Activated CD8-positive, alpha-beta memory T cell treated with anti-CD3 and anti-CD28 coated beads for 1 hour (primary cell): ENCODE measurements at places on chromosomes 3 and 15.

- DNase-seq = no peak
These were observed 245.4 kb downstream of the ULK4 start for GRCh38 chr3:41716471-41716870.

- no peak for DNase-seq
These were observed 19.0 kb downstream of the MESD start for GRCh38 chr15:80970658-80971057.

- no peak for DNase-seq
These were observed 95.9 kb upstream of the PRR20G start for GRCh38 chr3:127383656-127384179.

GRCh38 chr3:130707902-130708601 lies 38.6 kb downstream of the PIK3R4 start:
- no peak for DNase-seq

GRCh38 chr15:71291723-71292122 lies 176.5 kb downstream of the THSD4 start:
- no peak for DNase-seq

- DNase-seq = no peak
These were observed 175.3 kb upstream of the MITF start for GRCh38 chr3:69563981-69564380.

DNA sequence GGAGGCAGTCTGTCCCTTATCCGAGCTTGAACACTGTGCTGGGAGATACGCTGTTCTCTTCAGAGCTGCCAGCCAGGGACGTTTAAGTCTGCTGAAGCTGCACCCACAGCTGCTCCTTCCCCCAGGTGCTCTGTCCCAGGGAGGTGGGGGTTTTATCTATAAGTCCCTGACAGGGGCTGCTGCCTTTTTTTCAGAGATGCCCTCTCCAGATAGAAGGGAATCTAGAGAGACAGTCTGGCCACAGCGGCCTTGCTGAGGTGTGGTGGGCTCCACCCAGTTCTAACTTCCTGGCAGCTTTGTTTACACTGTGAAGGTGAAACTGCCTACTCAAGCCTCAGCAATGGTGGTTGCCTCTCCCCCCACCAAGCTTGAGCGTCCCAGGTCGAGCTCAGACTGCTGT lies 319.9 kb upstream of the GRM7 start:
- DNase-seq = no peak

DNA sequence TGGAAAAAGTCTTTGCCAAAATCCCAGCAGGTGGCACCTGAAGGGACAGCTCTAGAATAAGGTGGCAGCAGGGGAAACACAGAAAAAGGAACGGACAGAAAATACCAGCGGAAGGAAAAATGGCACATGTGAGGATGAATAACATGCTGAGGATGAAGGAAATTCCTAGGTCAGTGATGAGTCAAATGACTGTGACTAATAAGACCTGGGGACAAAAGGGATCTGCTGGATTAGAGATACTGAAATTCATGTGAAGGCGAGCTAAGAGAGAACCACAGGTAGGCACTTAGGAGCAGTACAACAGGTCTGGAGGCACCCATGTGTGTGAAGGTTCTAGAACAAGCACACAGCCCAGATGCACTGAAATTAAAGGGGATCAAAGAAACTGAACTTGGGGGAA lies 482.5 kb downstream of the FOXP1 start:
- DNase-seq = no peak

- no peak for DNase-seq
These were observed 5.3 kb upstream of the ANKDD1A start for GRCh38 chr15:64906402-64906801.

GRCh38 chr15:61880084-61880483 lies 180.2 kb downstream of the VPS13C start:
- no peak for DNase-seq

GRCh38 chr3:42662037-42662812 lies 8.7 kb downstream of the ZBTB47 start:
- DNase-seq = no peak

GRCh38 chr3:178518660-178519396 lies 17.4 kb upstream of the KCNMB2 start:
- DNase-seq = no peak

GRCh38 chr3:189966843-189967242 lies 153.9 kb downstream of the P3H2 start:
- DNase-seq = no peak

DNA sequence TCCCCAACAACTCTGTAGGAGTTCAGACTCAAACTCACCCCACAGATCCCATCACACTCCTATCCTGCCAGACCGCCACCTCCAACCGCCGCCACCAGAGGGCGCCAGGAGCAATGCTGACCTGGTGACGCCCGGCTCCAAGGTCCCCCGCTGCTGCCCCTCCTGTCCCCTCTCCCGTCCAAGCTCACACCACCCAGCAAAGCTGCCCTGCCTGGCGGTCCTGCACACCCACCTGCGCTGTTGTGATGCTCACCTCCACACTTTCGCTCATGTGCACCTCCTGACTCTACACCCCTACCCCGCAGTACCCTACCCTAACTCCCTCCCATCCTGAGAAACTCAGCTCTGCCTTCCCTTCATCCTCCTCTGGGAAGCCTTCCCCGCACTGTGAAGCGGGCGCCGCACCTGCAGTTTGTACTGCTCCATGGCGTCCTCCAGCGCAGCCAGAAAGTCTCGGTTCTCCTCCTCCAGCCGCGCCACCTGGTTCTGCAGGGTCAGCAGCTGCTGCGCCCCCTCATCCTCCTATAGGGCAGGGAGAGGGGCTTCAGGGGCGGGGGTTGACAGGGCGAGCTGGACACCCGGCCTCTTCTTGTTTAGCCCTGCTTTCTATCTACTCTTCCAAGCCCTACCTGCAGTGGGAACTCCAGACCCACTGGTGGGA lies 7.9 kb downstream of the KIF7 start:
- peak; percentile 42 for DNase-seq

- DNase-seq = no peak
These were observed 4.1 kb upstream of the TGM5 start for GRCh38 chr15:43270676-43271306.

- DNase-seq = no peak
These were observed 34.5 kb upstream of the ABHD10 start for GRCh38 chr3:111944372-111944771.

- no peak for DNase-seq
These were observed 107.4 kb upstream of the KLF13 start for GRCh38 chr15:31219221-31219620.

- DNase-seq = no peak
These were observed at the start of the genes FOXL2 and FOXL2NB for GRCh38 chr3:138946663-138947494. FOXL2 (minus strand) TSS chr3:138947137; CDS start chr3:138946722, 415 bp downstream. FOXL2NB (plus strand) TSS chr3:138947217; CDS start chr3:138947365, 148 bp downstream.

DNA sequence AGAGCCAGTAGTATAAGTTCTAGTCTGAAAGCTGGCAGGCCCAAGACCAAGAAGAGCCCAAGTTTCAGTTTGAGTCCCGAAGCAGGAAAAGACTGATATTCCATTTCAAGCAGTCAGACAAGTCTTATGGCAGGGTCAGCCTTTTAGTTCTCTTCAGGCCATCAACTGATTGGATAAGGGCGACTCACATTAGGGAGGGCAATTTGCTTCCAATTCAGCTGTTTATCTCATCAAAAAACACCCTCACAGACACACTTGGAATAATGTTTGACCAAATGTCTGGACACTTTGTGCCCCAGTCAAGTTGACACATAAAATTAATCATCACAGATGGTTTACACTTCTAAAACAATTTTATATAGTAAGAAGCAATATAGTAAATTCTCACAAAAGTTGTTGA lies 69.7 kb downstream of the UBE2E2 start:
- DNase-seq = no peak

DNA sequence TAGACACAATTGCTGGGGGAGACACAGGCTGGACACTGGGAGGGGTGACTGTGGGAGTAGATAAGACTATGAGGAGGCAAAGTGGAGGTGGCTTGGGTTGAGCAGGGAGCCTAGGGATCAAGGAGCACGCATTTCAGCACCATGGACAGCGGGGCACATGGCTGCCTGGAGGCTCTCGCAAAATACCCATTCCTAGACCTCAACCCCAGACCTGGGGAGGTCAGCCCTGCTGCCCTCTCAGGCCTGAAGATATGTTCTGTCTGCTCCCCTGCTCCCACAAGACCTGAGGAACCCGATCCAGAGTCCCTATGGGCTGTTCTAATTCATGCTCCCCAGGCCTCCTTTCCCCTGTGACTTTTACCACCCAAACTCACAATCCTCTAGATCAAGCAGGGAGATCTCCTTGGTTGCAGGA lies 16.0 kb upstream of the CPEB1 start:
- no peak for DNase-seq

DNA sequence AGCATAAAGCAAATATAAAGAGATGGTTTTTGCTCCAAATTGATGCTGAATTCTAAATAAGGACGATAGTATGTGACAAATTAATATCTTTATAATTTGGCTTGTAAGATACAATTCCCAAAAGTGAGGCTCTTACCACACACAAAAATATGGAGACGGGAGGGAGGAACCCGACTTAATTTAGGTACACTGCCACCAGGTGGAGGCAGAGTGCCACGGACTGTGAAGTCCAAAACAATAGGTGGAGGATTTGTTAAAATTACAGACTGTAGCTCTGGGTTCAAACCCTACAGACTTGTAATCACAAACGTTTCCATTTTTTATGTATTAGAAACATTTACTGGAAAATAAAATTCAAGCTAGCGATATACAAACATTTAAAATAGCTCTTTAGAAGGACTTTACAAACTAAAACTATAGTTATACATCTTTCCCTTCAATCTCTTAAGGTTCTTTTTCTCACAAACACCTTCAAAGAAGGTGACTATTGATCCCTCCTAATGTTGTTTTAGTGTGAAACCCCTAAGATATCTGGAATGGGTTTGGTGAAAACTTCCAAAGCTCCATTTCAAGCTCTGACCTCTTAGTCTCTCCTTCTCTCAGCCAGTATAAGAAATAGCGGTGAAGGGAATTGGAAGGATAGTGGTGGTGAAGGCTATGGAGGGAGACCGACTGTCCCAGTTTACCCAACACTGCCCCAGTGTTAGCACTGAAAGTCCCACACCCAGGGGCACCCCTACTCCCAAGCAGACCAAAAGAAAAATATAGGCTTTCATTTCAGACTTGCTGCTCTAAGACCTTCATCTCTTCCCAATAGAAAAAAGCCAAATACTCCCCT lies 89.7 kb downstream of the AQP9 start:
- DNase-seq = peak; percentile 43

- no peak for DNase-seq
These were observed 204.8 kb upstream of the TSC22D2 start for GRCh38 chr3:150203273-150203672.

GRCh38 chr15:32674681-32675080 lies 33.2 kb downstream of the SCG5 start:
- no peak for DNase-seq

DNA sequence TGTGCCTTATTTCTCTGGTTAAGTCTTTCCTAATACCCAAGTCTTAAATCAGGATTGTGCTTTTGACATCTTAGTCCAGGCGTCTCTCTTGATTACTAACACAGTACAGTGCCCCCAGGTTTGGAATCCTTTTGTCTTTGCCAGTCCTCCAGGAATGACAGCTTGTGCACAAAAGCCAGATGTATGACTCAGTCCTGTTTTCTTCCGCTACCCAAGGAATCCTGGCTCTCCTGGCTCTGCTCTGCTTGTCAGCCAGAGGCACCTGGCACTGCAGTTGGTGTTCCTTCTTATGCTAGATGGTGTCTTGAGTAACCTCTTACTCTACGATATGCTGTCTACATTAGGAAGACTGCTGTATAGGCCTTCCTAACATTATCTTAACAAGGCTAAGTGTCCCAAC lies 728.2 kb upstream of the NECTIN3 start:
- no peak for DNase-seq

GRCh38 chr3:124514683-124515082 lies 215.6 kb upstream of the UMPS start:
- DNase-seq = no peak

DNA sequence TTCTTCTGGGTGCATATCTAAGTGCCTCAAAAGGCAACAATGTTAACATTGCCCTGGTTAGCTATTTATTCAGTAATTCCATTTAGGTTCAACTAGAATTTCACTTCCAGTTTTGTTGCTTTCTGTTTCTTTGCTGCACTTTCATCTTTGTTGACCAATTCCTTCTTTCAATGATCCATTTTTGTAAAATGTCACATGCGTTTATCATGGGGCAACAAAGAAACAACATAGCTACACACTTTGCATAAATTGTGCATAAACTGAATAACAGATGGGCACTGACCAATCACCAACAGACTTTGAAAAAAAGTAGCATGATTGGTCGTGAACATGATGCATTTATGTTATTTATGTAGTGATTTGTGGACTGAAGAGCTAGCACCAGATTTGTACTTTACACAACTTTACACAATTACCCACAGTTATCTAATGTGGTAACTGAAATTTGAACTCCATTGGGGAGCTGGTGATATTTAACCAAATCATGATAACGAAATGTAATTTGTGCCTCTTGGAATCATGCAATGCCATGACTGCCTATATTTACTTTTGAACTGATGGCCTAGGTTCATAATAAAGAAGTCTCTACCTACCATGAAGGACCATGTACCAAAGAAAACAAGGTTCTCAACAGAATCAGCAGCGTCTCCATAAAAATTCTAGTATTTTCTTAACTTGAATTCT lies 7.1 kb upstream of the CPOX start:
- DNase-seq = no peak

DNA sequence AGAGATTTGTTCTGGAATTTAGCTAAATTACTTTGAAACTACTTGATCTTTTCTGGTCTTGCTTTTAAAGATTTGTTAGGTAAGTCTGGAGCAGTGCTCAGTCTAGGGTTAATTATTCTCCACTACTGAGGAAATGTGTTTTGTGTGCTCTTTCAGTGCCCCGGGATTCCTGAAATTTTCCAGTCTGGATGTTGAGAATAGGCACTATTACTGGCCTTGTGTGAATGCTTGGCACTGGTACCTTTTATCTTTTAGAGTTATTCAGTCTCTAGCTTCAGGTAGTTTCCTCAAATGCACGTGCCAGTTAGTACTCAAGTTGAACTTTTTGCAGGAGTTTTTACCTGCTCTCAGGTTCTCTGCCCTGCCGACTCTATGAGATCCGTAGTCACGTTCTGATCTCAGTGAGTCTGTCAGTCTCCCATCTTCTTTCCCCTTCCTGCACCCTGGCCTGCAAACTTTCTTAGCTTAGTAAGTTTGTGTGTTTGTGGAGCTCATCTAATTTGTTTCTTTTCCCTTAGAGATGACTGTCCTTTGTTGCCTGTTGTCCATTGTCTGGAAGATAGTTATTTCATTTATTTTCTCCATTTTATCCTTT lies 39.5 kb downstream of the TCF12 start:
- DNase-seq = no peak

GRCh38 chr3:42254566-42254965 lies 11.4 kb downstream of the CCK start:
- no peak for DNase-seq

DNA sequence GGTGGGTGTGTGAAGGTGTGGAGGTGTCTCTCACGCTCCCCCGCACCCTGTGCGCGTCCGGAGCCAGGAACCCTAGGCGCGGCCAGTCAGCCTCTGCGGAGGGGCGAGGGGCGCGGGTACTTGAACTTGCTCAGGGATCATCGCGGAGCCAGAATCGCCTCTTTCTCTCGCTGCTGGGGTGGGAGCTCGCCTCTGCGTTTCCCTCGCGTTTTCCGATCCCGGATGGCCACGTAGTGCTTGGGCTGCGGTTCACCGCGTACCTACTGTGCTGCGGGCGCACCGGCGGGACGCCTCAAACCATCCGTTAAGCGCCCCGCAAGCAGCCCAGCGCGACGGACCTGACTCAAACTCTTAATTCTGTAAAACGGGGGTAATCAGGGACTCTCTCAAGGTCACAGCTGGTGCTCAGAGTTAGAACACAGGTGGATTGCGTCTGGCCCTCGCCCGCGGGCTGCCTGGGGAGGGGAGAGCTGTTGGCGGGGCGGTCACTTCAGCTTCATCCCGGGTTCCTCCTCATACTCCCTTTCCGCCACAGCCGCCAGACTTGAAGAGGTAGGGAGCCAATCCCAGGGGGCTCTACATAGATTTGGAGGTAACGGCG lies 686 bp downstream of the MYRIP start:
- no peak for DNase-seq
